Stimulated activated CD4-positive, alpha-beta T cell treated with anti-CD3 and anti-CD28 coated beads, Interleukin-2, amount 100 ng/mL, for 4 hours (primary cell): ENCODE measurements at places on chromosomes 2 and 18.

DNA sequence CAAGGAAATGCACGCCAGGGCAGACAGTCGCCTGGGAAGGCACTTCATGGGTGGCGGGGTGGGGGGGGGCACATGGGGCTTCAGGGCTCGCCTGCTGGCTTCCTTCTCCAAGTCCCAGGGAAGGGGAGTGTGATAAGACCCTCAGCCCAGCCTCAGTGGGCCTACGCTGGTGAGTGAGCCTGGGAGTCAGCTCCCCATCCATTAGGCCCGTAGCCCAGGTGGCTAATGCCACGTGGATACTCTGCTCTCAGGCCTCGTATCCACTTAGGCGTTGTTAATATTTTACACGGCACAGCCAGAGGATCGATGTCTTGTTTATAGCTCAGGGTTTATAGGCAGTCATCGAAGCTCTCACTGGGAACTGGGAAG lies 47.1 kb downstream of the KCNIP3 start:
- DNase-seq: no peak

GRCh38 chr2:11867926-11868325 lies 121.5 kb downstream of the LPIN1 start:
- DNase-seq: no peak

DNA sequence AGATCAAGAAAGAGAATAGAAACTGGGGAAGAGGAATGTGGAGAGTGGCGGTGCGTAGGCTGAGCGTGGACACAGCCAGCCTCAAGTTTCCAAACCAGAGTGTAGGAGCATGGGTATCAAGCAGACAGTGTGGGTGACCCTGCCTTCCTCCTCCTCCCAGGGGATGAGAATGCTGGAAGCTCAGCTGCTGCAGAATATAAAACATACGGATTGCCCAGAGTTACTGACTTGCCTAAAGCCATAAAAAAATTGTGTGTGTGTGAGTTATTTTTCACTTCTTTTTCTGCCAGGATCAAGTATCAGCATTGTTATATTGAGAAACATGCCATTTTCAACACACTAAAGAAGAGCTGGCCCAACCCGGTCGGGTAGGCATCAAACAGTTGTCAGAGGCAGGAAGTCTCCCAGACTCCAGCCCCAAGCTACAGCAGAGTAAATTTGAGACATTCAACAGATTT lies 333.3 kb upstream of the ACVR2A start:
- DNase-seq: no peak

GRCh38 chr2:44894058-44894457 lies 47.4 kb upstream of the SIX3 start:
- DNase-seq: no peak

DNA sequence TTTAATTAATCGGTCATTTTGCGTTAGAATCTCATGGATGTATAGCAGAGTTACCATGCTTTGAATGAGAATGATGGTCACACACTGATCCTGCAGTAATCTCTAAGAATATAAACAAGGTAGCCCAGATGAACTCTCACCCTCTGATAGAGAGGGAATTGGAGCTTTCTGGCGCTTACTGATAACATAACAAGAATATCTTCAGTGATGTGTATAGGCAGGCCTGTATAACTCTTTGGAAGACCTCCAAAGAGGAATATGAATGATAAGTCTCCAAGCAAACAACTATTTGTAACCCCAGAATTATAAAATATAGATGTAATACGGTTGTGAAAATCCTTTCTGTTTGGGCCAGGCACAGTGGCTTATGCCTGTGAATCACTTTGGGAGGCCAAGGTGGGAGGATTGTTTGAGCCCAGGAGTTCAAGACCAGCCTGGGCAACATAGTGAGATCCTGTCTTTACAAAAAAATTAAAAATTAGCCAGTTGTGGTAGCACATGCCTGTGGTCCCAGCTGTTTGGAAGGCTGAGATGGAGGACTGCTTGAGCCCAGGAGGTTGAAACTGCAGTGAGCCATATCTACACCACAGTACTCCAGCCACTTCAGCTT lies 52.5 kb upstream of the LTBP1 start:
- no peak for DNase-seq

- no peak for DNase-seq
Observed at GRCh38 chr2:44364604-44365003, 2.9 kb downstream of the CAMKMT start.

DNA sequence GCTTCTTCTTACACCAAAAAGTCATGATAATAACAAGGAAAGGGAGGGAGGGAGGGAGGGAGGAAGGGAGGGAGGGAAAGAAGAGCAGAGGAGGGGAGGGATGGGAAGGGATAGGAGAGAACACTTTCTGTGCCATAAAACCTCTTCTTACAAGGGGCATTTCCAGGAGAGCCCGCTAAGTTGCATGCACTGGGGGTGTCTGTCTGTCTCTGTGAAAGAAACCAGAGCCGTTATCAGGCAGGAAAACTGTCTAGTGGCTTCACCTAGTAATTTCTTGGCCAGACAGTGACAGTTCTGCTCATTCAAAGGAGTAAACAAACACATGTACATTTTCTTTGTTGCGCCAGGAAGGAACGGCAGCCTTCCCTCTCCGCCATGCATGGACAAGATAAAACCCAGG lies 45.8 kb downstream of the AQP12A start:
- DNase-seq: no peak

- no peak for DNase-seq
Observed at GRCh38 chr2:235745597-235745996, 251.8 kb downstream of the AGAP1 start.

DNA sequence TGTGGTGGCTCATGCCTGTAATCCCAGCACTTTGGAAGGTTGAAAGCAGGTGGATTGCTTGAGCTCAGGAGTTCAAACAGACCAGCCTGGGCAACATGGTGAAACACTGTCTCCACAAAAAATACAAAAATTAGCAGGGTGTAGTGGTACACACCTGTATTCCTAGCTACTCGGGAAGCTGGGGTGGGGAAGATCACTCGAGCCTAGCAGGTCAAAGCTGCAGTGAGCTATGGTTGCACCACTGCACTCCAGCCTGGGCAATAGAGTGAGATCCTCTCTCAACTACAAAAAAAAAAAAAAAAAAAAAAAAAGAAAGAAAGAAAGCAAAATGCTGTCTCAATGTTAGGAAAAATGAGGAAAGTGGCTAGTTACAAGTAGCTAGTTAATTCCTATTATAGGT lies 56.8 kb downstream of the TRIP12 start:
- DNase-seq: no peak

GRCh38 chr2:168594778-168595177 lies 138.7 kb downstream of the CERS6 start:
- no peak for DNase-seq

DNA sequence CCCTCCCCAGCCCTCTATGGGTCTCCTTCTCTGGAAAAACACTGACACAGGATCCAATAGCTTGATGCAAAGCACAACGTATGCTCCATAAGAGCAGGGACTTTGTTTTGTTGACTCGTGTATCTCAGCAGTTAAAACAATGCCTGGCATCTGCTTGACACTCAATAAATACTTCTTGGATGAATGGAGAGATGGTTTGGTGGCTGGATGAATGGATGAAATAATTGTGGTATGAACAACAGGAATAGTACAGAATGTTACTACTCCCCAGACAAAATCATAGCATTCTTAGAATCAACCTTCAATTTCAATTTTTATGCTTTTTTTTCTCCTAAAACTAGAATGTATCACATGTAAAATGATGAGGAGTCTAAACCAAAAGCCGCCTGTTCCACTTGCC lies 57.4 kb downstream of the KCNE4 start:
- DNase-seq: no peak

- no peak for DNase-seq
Observed at GRCh38 chr2:117308861-117309770, 505.4 kb upstream of the DDX18 start.

DNA sequence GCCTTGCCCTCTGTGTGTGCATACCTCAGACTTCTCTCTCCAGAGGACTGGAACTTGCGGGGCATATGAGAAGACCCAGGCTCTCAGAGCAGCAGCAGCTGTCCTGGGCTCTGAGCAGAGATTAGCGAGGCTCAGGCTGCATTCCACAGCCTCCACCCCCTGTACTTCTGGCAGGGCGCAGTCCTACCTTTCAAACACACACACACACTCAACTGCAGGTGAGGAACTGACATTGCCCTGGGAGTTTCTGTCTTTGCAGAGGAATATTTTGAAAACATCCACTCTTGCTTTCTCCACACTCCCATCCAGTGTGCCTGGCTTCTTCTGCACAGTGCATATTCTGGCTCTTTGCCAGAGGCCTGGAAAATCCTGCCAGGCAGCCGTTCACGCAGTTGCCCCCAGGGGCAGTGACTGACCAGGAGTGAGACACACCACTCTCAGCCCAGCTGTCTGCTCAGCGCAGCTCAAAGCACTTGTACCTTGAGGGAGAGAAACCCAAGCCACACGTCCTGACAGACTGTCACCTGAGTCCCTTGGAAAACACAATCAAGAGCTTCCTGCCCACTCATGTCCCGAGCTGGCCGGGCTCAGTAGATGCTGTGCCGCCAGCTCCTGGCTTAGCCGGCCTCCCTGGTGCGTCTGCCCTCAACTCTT lies 460.8 kb downstream of the RNF144A start:
- DNase-seq: no peak

- no peak for DNase-seq
Observed at GRCh38 chr2:30034052-30034775, 112.6 kb upstream of the YPEL5 start.

DNA sequence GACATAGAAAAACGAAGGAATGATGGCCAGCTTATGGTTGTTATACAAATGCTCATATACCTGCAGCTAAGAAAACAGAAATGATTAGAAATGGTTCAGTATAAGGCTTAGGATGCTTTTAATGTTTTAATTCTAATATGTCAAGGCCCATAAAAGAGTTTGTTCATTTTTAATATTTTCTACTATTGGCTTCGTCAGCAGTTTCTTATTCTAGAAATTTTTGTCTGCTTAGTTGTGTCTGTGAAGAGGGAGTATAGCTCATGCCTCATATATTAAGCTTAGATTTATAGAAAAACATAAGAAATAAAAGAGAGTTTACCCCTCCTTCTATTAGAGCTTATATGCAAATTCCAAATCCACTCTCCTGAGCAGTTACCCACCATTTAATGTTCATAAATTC lies 292.6 kb downstream of the SLC8A1 start:
- DNase-seq: no peak

GRCh38 chr2:71827524-71827901 lies 320.1 kb downstream of the CYP26B1 start:
- DNase-seq: no peak

- no peak for DNase-seq
Observed at GRCh38 chr2:222993920-222994650, 57.9 kb upstream of the KCNE4 start.

DNA sequence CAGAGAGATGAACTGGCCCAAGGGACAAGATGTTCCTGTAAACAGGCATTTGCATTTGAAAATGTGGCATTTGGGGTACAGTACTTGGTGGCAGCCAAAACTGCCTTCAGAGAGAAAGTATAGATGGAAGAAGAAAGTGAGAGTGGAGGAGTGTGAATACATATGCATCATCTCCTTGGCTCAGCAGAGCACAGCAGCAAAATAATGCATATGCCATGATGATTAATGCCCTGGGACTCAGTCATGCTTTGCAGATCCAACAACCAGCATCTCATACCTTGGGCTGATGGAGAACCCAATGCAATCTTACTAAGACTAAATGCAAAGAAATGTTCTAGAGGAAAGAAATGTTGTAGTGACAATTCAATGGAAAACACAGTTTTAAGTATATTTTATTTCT lies 29.7 kb upstream of the CYTIP start:
- DNase-seq: no peak

GRCh38 chr18:58993260-58993659 lies 128.6 kb downstream of the ZNF532 start:
- no peak for DNase-seq

- DNase-seq: no peak
Observed at GRCh38 chr2:13667415-13667757, 950.6 kb downstream of the TRIB2 start.

DNA sequence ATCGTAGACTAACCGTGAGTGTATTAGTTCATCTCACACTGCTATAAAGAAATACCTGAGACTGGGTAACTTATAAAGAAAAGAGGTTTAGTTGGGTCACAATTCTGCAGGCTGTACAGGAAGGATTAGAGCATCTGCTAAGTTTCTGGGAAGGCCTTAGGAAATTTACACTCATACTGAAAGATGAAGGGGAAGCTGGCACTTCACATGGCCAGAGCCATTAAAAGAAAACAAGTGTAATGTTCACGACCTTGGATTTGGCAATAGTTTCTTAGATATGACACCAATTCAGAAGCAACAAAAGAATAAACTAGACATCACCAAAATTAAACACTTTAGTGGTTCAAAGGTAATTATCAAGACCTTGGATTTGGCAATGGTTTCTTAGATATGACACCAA lies 23.8 kb downstream of the ABCB11 start:
- DNase-seq: no peak

GRCh38 chr18:32328379-32328778 lies 138.5 kb downstream of the MEP1B start:
- DNase-seq: no peak

- DNase-seq: peak; percentile 46
Observed at GRCh38 chr18:9971313-9971920, 57.6 kb downstream of the VAPA start.

DNA sequence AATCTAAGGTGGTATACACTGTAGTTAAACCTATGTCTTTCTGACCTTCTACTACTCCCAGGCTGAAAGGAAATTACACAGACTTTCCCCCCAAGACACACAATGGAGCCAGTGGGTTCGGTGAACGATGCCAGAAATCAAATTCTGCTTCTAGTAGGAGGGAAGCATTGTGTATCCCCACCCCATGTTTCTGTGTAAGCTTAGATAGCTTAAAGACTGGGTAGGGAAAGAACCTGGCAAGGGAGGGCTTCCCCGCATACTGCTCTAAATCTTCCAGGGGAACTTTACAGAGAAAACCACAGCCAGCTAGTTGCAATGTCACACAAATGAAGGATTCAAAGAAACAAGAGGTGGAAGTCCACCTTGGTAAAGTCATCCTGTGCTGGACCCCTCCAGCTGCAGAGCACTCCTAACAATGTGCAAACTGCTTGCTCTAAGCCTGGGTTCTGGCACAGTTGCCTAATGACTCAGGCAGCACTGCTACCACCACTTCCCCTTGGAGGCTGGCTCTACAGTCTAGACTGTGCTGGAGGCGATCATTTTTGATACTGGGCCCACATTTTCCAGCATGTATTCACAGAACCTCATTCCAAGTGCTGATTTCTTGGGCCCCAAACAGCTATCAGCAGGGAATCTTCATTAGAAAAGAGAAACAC lies 47.5 kb downstream of the TRIB2 start:
- no peak for DNase-seq

- no peak for DNase-seq
Observed at GRCh38 chr2:152874955-152875354, 156.5 kb downstream of the ARL6IP6 start.

DNA sequence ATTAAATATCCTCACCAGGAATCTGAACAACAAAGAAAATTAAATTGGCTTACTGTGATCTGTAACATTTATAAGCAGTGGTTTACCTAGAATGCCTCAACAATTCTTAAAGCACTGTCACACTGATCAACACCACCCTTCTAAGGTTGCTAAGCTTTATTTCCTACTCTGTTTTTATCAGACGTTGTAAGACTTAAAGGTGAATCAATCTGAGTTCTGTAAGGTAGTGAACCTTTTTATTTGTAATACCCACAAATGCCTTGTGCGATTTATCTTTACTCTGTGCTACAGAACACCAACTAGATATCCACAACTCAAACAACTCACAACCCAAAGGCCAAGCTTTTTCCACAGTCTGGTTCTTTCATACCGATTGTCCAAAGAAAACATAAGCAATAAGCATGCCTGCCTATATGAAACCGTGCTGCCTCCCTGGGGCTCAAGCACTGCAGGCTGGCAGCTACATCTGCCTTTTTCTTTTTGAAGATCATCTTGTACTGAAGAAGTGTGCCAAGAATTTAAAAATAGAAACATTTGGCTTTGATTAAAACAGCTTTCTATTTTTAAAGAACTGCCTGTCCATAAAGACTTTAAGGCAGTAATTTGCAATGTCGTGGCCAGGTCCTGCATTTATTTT lies 490.7 kb downstream of the NUP35 start:
- DNase-seq: no peak
